Renal pelvis (tissue), 12 donors: ENCODE measurements at places on chromosomes 16 and 17. TPM values are rescaled to one million over a fixed set of nuclear protein-coding genes. Genes with fewer than 3 reads are reported as not detected.

CIITA gene
- polyA plus RNA-seq: 6.7 TPM

MPG gene
- 26.9 TPM for polyA plus RNA-seq

TP53TG3B gene
- polyA plus RNA-seq: not detected

PIGQ gene
- polyA plus RNA-seq: 85.4 TPM

DNA sequence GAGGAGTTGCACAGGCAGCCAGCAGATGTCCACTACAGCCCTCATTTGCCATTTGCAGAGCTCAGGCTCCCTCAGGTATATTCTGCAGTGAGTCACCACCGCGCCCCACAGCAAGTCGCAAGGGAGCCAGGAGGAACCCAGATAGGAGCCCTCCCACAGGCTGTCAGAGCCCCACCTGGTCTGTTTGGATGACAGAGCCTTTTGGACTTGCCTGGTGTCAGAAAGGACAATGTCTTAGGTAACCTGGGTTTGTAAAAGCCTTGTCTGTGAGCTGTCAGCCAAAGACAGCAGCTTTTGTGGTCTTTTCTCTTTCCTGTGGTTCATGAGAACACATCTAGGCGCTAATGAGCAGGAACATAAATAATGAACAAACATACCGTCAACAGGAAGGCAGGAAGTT, 70.9 kb downstream of the GNAO1 start:
- DNase-seq: no peak

DNA sequence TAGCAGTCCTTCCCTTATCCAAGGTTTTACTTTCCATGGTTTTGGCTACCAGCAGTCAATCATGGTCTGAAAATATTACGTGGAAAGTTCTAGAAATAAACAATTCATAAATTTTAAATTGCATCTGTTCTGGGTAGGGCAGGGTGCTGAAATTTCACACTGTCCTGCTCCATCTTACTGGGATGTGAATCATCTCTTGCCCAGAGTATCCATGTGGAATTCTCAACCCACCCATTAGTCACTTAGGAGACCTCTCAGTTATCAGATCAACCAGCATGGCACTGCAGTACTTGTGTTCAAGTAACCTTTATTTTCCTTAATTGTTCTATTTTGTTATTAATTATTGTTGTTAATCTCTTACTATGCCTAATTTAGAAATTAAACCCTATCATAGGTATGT, 202.8 kb upstream of the CPHXL start:
- no peak for DNase-seq

DNA sequence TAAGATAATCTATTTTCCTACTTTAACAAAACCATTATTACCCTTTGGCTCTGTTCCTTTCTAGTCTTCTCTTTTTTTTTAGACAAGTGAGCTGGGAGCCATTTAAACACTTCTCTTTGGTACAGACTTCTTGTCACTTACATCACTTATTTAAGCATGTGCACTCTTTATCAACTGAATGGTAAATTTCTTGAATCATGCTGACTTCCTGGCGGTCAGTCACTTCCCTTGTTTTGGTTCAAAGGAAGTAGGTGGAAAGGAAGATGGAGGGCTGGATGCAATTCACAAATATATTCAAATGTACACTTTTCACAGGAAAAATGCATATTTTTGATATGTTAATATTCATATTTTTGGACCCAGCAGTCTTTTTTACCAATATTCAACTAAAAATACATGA, 97.1 kb downstream of the ITFG1 start:
- no peak for DNase-seq
